NCI-H1436 treated with DMSO at 0.1 percent for 48 hours (cell line): ENCODE measurements at places on chromosomes 13 and 19.

GRCh38 chr13:43567608-43568007, 219.2 kb downstream of the ENOX1 start:
- no peak for DNase-seq

GRCh38 chr13:39729156-39729555, 73.7 kb downstream of the COG6 start:
- no peak for DNase-seq

- peak; percentile 5 for DNase-seq
Measured at GRCh38 chr19:40578442-40578908, 1.8 kb downstream of the SHKBP1 start.

DNA sequence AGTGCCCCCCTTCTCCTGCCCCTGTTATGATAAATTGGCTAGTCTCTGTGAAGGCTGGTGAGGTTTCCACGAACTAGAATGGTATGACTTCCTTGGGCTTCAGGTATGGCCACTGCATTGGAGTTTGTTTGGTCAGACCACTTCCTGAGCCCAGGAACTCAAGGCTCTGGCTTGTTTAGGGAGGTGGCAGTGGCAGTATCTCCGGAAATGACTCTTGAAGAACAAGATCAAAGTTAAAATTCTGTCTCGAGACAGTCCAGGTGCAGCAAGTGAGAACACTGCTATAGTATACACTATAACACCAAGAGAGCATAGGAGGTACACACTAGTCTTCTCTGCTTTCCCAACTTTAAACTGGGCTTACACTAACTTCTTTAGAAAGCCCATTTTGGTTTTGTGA, 309.1 kb downstream of the KLF12 start:
- no peak for DNase-seq

DNA sequence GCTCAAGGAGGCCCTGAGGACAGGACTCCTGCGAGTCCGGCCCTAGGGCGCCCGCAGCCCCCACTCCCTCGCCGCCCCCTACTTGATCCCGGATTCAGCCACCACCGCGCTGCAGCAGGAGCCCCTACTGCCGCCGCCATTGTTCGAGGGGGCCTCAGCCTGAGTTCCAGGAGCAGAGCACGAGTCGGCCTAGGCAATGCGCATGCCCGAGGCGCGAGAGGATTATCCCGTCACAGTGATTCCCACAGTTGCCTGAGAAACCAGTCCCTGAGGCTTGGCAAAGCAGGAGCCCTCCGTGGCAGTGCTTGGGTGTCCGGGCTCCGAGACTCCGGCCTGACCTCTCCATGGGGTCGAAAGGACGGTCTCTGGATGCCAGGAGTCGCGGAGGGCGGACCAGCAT, 68.4 kb upstream of the ZNF420 start:
- DNase-seq, result no peak

- no peak for DNase-seq
Measured at GRCh38 chr13:53301449-53301848, 272.8 kb downstream of the OLFM4 start.

DNA sequence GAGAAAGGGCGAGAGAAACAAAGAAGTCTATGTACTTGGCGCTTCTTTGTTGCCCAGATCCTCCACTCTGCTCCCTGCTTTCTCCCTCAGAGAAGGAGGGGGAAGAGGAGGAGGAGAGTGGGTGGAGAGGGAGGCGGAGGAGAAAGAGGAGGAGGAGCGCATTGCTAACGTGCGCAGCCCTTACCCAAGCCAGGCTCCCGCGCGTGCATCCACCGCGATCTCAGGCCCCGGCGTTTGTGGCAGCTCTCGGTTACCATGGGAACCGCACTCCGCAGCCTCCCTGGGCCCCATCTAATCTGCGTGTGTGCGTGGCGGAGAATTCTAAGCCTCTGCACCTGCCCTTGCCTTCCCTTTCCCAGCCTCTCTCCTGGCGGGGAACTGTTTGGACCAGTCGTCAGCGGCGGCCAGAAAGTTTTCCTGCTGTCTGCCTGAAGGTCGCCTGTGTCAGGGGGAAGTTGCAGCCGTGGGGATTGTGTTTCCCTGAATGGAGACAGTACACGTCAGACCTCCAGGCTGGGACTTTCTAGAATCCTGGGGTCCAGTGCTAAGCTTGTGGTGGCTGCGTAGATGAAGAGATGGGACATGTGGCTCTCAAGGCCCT, at the start of gene ERICH6B:
Gene ERICH6B (minus strand): TSS at position 239 of the 601 bp plus-strand sequence. CDS start 18,734 bp downstream, outside the sequence.
- peak; percentile 24 for DNase-seq

GRCh38 chr13:50162001-50162400, 146.8 kb downstream of the KCNRG start:
- no peak for DNase-seq

DNA sequence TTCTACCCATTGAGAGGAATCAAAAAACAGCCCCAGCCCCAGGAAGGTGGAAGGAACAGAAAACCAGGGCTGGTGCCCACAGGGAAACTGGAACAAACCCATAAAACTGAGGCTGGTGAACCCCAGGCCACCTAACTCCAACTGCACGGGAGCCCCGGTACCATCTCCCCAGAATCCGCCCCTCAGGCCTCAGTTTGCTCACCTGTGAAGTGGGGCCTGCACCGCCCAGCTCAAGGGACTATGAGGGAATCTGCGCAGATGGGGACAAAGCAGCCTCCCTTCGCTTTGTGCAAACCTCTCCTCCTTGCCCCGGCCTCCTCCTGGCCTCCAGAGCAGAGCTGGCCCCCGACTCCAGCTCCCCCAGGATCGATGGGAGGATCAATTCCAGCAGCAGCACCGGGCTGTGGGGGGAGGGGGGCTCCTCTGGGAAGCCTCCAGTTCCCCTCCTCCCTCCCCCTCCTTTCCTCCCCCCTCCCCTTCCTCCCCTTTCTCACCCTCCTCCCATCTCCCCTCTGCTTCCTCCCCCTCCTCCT, 9.1 kb upstream of the ONECUT3 start:
- DNase-seq, result no peak

DNA sequence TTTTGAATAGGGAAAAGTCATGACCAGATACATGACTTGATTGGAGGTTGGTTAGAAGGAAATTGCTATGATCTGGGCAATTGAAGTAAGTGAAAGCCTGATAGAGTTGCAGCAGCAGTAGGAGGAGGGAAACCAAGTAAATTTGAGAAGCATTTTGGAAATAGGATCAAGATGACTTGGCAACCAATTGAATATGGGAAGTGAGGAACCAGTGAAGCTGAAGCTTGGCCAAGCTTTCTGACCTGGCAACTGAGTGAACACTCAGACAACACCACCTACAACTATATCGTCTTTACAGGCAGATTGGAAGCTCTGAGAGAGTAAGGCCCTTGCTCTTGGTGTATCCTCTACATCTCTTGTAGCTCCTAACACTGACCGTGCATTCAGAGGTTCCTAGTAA, 16.2 kb upstream of the KATNAL1 start:
- DNase-seq, result no peak

GRCh38 chr13:110475117-110475516, 86.4 kb downstream of the RAB20 start:
- no peak for DNase-seq

- DNase-seq, result peak; percentile 3
Measured at GRCh38 chr19:43594710-43595604, 977 bp downstream of the IRGQ start.

DNA sequence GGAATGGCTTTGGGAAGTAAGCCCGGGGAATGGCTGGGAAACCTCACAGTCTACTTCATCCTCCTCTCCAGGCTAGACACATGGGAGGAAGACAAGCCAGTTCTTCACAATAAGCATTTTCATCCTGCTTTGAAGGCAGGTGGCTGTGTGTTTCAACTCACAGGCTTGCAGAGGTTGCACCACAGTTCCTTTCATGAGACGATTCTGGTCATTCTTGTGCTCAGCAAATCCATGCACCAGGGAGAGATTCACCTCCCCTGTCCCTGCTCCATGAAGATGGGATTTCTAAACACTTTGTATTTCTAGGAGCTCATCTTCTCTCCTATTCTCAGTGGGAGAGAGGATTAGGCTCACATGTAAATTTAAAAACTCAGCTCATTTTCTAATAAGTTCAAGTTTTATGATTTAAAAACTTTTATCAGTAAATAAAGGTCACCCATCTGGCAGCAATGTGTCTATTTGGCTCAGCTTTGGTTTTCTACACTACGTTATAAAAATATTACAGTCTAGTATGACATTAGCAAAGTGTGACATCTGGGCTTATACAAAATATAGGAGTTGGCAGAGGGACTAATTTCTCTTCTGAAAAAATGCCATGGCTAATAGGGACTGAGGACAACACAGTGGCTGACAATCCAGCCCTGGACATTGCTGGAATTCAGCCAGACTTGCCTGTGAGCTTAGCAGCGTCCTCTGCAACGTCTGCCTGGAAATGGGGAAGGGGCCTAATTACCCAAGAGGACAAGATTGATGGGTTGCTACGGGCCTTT, 283.2 kb upstream of the SLC10A2 start:
- no peak for DNase-seq

DNA sequence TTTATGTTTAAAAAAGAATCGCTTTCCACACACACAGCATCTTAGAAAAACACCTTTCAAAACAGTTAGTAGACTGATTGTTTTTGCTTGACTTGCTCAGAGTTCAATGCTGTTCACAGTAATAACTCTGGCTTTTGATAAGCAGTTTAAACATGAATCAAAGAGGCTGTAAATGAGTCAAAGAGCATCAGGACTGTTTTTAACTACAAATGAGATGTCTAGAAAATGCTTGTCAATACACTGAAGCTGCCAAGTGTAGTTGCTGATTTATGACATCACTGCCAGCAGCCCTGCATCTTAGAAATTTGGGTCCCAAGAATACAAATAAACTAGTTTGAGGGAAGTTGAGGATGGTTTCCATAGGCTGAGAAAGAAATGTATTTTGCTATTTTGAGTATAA, 2057.1 kb upstream of the PCDH20 start:
- DNase-seq, result no peak

GRCh38 chr19:40596608-40597328, 4.4 kb upstream of the LTBP4 start:
- no peak for DNase-seq

GRCh38 chr13:47875201-47875600, 125.9 kb downstream of the SUCLA2 start:
- no peak for DNase-seq

DNA sequence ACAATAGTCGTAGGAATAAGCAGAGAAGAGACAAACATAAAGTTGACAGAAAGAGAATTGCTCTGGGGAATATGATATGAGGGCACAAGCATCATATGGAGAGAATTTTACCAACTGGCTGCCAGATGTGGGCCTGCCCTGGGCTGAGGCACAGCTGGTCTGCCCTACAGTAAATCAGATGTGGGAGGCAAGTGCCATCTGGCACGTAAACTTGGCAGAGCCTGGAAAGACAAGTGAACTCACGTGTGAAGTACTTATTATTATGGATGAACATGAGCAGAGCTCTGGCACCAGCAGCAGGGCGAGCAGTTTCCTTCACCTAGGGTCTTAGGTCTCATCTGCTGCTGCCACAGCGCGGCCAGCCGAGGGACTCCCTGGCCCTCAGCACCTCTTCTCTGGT, 20.6 kb downstream of the PCDH8 start:
- DNase-seq, result no peak

- no peak for DNase-seq
Measured at GRCh38 chr13:27466513-27466912, 16.1 kb upstream of the MTIF3 start.

GRCh38 chr13:53501387-53501786, 472.8 kb downstream of the OLFM4 start:
- no peak for DNase-seq

GRCh38 chr13:41820581-41821237, 140.2 kb downstream of the VWA8 start:
- no peak for DNase-seq

- DNase-seq, result no peak
Measured at GRCh38 chr19:23525276-23525852, 130.1 kb upstream of the ZNF91 start.

DNA sequence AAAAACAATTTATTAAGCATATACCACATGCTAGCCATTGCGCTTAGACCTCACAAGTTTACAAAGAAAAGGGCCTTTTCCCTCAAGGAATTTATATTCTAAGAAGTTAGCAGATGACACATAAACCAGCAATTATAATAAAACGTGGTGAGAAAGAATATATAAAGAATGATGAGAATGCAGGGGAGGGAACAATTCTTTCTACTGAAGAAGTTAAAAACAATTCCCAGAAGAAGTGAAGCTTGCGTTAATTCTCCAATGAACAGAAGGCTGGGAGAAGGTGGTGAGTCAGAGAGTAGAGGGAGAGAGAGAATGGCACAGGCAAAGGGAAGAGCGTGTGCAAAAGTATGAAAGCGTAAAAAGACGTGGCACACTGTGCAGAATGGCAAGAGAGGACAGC, 69.5 kb upstream of the ZDHHC20 start:
- no peak for DNase-seq

- DNase-seq, result no peak
Measured at GRCh38 chr19:43782311-43782660, 1.5 kb upstream of the KCNN4 start.

- DNase-seq, result no peak
Measured at GRCh38 chr13:59566561-59566960, 597.2 kb downstream of the DIAPH3 start.

GRCh38 chr19:21758296-21758695, 9.1 kb downstream of the ZNF100 start:
- DNase-seq, result no peak

- no peak for DNase-seq
Measured at GRCh38 chr13:111875915-111876314, 191.0 kb upstream of the SOX1 start.

- DNase-seq, result no peak
Measured at GRCh38 chr19:53165691-53166091, 6.8 kb upstream of the ZNF347 start.
